ENCODE measurements at places on chromosomes 6 and 20.
A peak's percentile ranks its signal among the peaks of the same experiment; 100 is the strongest.

DNA sequence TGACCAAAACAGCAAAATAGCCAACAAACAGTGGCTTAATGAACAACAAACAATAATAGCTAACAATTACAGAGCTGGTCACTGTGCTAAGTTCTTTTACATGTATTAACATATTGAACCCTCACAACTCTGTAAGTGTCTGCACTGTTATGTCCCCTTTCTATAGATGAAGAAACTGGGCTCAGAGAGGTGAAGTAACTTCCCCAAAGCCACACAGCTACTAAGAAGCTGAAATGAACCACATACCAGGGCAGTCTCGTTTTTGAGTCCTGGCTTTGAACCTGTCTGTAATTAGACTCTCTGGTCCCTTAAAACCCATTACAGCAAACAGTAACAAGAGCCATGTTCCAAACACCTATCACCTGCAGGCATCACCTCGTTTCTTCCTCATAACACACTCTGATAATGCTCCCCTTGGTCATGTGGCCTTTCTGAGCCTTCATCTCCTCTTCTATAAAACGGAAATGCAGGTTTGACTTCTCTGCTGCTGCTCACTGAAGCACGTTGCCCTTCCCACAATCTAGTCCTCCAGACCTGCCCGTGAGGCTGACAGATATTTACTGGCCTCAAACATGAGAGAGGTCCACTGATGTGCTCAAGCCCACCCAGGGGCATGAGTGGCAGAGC, 23.3 kb downstream of the KCNK15 start:
- no peak for DNase-seq

GRCh38 chr6:119140196-119141140, 62.0 kb upstream of the FAM184A start:
- DNase-seq, result no peak

- no peak for DNase-seq
Measured at GRCh38 chr6:106547601-106548453, 81.5 kb downstream of the RTN4IP1 start.

GRCh38 chr6:36914227-36914794, 28.6 kb downstream of the C6orf89 start:
- DNase-seq, result no peak

DNA sequence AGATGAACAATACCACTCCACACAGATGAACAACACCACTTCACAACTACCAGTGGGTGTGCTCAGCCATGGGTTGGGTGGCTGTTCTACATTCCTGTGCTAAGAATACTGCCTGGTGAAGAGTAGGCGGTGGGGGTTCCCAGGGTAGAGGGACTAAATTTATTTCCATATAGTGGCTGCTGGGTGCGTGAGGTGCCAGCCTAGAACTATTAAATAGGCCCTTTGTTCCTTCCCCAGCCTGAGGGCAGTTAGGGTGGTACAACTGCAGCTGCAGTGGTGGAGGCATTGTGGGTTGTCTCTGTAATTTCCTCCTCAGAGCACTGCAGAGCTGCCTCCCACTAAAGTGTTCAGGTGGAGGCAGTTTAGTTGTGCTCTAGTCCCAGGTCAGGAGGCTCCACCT, 618.4 kb downstream of the MMUT start:
- no peak for DNase-seq

DNA sequence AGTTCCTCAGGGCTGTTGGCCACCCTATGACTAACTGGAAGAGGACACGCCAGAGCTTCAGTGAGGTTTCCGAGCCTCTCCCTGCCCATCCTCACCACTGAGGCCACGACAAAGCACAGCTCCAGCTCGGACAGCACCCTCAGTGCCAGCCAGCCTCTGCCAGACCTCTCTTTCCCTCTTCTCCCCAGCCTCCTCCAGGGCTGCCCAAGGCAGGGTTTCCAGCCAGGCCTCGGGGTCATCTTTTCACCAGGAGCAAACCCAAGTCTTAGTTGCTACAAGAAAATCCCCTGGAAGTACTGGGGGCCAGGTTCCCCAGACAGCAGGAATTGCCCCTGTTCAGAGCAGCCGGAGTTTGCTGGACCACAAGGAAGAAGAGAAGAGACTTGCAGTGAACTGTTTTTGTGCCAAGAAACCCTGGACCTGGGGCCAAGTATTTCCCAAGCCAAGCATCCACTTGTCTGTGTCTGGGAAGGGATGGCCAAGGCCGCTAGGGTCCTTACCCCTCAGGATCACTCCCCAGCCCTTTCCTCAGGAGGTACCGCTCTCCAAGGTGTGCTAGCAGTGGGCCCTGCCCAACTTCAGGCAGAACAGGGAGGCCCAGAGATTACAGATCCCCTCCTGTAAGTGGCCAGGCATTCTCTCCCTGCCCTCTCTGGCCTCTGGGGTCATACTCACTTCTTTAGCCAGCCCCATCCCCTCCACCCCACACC, 41.6 kb downstream of the PLAGL2 start:
- DNase-seq, result no peak

- DNase-seq, result no peak
Measured at GRCh38 chr6:3426927-3427686, 29.7 kb downstream of the SLC22A23 start.

DNA sequence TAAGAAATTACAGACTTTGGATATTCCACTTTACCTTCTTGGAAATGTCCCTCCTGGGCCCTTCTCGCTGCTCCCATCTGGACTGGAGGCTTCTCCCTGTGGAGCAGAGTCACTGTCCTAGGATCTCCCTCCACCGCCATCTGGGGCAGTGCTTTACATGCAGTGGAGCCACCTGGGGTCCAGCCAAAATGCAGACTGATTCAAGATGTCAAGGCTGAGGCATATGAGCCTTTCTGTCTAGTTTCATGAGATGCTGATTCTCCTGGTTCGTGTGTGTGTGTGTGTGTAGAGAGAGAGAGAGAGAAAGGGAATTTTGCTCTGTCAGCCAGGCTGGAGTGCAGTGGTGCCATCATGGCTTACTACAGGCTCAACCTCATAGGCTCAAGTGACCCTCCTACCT, 14.9 kb downstream of the MICA start:
- no peak for DNase-seq

GRCh38 chr6:64012351-64013001, 376.9 kb downstream of the PHF3 start:
- no peak for DNase-seq

GRCh38 chr6:4460586-4461475, 315.4 kb upstream of the CDYL start:
- peak; percentile 89 for DNase-seq

- no peak for DNase-seq
Measured at GRCh38 chr6:132751306-132751705, 6.4 kb downstream of the VNN2 start.

DNA sequence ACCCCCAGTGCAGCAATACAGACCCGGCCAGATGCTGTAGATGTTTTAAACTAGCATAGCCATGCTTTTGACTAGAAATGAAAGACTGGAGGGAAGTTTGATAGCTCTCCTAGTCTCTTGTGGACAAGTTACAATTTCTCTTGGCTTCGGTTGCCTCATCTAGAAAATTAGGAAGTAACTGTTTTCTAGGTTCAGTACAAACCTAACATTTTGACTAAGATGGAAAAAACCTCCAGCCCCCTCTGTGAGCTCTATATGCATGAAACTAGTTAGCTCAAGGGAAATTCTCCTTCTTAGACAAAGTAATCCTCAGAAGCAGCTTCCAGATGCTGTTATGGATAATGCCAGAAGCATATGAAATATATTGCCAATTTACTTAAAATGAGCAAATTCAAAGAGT, 86.6 kb downstream of the RNF144B start:
- DNase-seq, result no peak

GRCh38 chr20:16415071-16416053, 157.9 kb downstream of the KIF16B start:
- DNase-seq, result no peak

GRCh38 chr6:90178384-90178855, 118.2 kb downstream of the BACH2 start:
- no peak for DNase-seq

GRCh38 chr20:57433657-57434389, 42.6 kb downstream of the RBM38 start:
- DNase-seq, result no peak

GRCh38 chr20:13219327-13220193, 1.5 kb upstream of the ISM1 start:
- DNase-seq, result no peak

- DNase-seq, result no peak
Measured at GRCh38 chr6:144535630-144536029, 250.5 kb downstream of the UTRN start.

GRCh38 chr20:45229264-45230056, 8.3 kb downstream of the SEMG2 start:
- DNase-seq, result no peak

- DNase-seq, result no peak
Measured at GRCh38 chr6:170282512-170283158, 8.2 kb downstream of the DLL1 start.

DNA sequence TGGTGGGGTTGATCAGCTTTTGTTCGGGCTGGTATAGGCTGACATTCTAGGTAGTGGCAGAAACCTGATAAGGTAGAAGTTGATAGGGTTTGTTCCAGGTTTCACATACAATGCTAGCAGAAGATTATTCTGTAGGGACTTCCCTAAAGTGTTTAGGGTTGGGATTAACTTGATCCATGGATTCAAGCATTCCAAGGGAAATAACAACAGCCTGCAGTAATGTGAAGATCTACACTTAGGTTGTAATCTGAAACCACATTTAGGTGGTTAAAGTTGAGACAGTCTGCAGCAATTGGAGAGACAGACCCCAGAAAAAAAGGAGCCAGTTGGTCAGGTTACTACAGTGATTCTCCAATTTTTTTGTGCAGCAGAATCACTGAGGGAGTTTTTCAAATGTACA, 56.1 kb downstream of the GJA1 start:
- no peak for DNase-seq

DNA sequence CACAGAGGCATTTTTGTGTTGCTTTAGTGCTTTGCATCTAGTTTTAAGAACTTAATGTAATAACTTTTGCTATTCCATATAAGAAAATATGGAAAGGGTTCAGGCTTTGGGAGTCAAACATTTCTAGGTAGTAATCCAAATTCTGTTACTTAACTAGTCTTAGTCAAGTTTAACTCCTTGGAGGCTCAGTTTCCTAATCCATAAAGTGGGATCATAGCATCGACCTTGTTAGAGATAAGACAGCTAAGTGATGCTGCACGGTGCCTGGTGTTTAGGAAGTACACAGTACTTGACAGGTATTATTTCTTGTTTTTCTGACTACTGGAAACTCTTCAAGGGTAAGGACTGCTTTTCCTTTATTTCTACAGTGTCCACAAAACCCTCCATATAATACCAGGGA, 24.5 kb upstream of the ARMH2 start:
- DNase-seq, result no peak

GRCh38 chr20:46311039-46311650, 2.8 kb upstream of the CDH22 start:
- DNase-seq, result no peak

GRCh38 chr6:751765-752164, 58.8 kb upstream of the EXOC2 start:
- DNase-seq, result no peak
